ENCODE measurements at places on chromosomes 7 and 10.

DNA sequence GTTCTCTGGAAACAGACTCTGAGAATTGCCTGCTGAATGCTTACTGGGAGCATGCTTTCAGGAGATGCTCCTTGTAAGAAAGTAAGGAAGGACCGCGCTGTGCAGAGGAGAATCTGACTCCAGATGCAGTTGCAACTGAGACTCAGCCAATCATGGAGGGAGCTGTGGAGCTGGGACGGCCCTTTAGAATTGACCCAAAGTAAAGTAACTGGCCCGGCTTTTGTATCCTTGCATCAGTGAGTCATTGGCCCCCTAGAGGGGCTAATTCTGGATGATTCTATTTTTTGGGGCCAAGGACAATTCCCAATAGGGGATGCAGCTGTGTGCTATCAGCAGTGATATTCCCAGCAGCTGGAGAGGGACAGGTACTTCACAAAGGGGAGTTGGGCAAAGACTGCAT is 170.4 kb downstream of the PTEN start:
- DNase-seq: no peak

DNA sequence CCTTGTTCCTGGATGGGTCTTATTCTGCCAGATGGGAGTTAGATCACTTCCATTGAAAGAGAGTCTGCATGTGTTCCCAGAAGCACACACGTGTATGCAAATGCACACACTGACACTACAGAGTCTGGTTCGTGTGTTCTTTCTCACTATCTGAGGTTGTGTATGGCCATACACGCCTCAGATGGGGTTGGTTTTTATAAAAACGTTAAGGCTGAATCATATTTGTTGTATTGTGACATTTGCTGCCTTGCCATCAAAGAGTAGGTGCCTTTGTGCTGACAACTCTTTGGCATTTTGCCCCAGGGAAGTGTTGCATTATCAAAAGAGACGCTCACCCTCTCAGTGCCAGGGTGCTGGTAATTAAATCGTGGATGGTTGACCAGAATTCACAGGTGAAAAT is 37.7 kb upstream of the HDAC9 start:
- DNase-seq: peak; percentile 33

- peak; percentile 43 for DNase-seq
Observed at GRCh38 chr10:120336911-120337540, 120.0 kb upstream of the PLPP4 start.

- no peak for DNase-seq
Observed at GRCh38 chr7:93968911-93969620, 35.1 kb downstream of the BET1 start.

DNA sequence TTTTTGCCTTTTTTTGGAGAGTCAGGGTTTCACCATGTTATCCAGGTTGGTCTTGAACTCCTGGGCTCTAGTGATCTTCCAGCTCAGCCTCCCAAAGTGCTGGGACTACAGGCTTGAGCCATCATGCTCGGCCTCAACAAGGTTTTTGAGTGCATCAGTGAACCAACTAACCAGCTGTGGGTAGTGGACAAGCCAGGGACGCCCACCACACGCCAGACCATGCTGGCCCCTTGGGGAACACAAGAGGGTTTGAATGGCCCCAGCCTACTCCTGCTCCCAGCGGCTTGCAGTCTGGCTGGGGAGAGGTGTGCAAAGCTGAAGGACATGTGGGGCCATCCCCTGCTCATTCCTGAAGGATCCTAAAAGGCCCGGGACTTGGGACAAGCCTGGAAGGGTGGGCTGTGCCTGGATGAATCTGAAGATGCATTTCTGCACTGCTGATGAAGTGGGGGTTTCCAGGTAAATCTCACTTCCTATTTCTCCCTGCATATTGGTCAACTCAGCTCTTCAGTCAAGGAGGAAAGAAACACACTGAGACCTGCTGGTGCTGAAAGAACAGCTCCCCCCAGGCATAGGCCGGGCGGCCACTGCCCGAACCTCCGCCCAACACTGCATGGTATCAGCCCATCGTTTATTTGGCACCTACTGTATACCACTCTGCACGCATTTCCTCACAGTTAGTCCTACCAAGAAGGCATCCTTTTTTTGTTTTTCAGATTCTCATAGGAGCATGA is 6.9 kb downstream of the MMD2 start:
- no peak for DNase-seq

GRCh38 chr10:117163061-117163953 is 25.2 kb upstream of the VAX1 start:
- no peak for DNase-seq

GRCh38 chr7:116969371-116969902 is 16.1 kb downstream of the ST7 start:
- no peak for DNase-seq

DNA sequence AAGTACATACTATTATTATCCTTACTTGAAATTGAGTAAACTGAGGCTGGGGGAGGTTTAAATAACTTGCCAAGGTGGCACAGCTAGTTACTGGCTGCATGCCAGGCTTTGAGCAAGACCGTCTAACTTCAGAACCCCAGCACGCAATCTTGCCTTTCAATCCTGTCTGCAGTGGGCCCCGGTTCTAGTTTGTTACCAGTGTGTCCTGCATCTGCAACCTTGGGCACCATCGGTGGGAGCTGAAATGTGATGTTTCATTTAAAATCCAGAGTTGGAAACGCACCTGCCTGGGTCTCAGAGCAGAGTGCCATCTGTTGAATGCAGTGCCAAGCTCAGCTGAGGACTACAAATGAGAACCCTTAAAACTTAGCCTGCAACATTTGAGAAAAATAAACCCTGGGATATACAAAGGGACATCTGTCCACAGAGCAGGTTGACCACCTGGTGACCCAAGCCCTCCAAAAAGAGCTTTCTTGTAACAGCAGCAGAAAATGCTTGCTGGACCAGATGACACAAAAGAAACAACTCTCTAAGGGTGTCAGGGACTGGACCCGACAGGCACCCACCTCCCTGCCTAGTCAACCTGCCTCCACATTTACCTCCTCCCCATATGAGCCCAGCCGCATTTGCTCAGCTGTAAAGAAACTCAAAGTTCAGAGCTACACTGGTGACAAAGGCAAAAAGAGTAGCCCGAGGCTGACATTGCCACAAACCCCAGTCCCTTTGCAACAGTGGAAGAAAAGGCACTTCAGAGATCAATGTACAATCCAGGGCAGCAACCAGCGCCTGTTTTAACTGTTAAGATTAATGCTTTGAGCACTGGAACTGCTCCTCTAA is 1.7 kb downstream of the SH3PXD2A start:
- no peak for DNase-seq

DNA sequence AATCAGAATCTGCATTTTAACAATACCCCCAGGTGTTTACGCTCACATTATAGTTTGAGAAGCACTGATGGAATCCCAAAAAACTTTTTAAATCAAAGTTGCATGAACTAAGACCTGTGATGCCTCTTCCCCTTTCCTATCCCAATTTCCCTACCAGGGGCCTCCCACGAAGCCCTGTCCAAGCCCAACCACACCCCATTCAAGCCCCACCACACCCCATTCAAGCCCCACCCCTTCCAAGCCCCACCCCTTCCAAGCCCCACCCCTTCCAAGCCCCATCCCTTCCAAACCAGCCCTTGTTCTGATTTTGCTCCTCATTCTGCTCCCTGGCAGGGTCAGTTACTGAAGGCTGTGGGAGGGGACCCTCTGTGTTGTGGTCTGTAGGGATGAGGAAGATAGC is 9.8 kb upstream of the AQP1 start:
- DNase-seq: no peak

- DNase-seq: no peak
Observed at GRCh38 chr7:18429547-18429946, 66.0 kb upstream of the HDAC9 start.

- DNase-seq: no peak
Observed at GRCh38 chr7:99737726-99738125, 2.7 kb upstream of the CYP3A7 start.

DNA sequence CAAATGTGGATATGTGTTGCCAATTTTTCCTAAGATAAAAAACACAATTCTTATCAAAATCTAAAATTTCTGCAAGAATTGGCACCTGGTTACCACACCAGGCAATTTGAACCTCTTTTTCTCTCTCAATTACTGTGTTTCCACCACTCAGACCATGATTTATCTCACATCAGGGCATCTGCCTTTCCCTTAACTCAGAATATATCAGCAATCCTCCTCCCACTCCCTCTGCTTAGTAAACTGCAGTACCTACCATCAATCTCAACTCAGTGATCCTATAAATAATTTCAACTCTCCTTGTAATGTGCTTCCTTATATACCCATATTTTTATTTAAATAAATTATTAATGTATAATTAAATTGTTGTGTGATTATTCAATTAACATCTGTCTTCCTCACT is 212.3 kb upstream of the PCDH15 start:
- no peak for DNase-seq

DNA sequence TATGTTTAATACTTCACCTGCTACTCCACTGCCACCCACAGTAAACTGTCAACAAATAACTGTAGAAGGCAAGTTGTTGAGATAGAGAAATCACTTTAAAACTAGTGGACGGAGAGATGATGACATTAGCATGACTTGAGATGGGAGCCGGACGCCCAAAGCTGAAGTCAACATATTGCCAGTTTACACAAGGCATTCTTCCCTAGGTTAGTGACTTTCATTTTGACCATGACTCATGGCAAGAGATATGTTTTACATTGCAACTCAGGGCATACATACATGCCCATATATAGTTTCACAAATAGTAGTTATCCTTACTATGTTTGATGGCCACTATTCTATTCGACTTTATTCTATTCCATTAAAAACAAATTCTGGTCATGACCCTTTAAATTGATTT is 296.6 kb downstream of the PLXNA4 start:
- DNase-seq: no peak

DNA sequence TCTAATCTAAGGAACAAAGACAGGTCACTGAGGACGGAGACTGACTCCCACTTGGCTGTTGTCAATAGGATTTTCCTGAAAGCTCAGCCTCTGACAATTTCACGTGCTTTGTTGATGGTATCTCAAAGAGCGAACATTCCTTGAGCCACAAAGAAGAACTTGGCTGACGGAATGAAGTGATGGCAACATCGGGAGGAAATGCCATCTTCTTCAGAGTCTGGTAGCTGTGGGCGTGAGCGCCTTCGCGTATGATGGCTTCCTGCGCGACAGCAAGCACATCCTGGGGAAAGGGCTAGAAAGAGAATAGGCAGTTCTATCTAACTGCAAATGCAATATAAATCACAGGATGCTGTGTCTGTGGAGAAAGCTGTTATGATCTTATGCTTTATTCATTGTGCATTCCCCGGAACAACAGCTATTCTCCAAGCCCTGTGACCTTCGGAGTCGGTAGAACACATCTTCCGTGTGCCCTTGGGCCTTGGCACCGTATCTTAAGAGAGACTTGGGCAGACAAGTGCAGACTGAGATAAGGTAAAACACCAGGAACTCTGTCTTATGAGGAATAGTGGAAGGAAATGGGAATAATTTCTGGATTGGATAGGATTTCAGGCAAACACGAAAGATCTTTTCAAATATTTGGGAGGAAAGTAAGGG is 19.6 kb upstream of the GTPBP4 start:
- DNase-seq: no peak

DNA sequence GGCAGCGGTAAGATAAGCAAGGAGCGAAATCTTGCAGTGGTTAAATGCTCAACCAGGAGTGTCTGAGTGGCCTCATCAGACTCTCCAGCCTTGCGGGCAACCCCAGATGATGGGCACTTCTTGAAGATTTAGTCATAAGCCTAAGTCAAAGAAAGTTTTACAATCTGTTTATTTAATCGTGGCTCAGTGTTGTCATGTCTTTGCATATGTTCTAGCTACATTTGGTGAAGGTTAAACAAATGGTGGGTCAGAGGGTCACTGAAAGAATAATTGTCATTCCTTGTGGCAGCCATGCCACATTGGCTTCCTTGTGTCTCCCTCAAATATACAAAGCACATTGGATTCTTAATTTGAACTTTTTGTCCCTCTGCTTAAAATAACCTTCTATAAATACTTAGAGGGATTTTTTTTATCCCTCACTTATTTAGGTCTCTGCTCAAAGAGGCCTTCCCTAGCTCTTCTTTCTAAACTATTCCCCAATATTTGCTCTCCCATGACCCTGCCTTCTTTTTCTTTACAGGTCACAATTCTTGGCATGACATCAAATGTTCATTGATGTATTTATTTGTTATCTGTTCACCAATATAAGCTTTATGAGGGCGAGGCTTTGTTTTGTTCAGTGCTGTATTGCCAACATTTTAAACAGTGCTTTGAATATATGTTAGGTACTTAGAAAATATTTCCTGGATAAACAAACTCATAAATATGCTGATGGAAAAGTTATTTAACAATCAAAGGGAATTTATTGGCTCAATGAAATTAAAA is 68.7 kb downstream of the NEUROD6 start:
- no peak for DNase-seq

DNA sequence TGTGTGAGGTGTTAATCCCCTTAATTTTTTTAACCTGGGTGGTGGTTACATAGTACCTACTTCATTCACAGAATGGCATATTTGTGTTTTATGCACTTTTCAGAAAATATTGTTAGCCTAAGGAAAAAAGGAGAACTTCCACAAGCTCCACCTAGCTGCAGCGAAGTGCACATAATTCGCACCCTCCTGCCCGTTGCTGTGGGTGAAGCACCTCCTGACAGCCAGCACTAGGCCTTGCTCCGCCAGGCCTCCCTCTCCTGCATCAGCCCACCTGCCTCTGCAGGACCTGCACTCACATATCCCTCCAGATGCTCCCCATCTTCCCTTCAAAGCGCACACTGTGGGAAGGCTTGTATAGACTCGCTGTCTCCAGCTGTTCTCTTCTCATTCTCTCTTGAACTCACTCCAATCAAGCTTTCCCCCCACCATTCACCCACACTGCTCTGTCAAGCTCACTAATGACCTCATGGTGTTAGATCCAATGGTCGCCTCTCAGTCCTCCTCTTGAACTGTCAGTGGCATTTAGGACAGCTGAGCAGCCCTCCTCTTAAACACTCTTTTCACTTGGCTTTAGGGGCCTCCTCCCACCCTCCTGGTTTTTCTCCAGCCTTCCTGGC is 20.7 kb upstream of the GRID1 start:
- no peak for DNase-seq

GRCh38 chr7:112529521-112529920 is 48.7 kb downstream of the LSMEM1 start:
- DNase-seq: no peak

GRCh38 chr10:100877461-100877850 is 35.3 kb upstream of the SLF2 start:
- DNase-seq: no peak

GRCh38 chr10:76433161-76434005 is 1002.0 kb downstream of the LRMDA start:
- peak; percentile 9 for DNase-seq

DNA sequence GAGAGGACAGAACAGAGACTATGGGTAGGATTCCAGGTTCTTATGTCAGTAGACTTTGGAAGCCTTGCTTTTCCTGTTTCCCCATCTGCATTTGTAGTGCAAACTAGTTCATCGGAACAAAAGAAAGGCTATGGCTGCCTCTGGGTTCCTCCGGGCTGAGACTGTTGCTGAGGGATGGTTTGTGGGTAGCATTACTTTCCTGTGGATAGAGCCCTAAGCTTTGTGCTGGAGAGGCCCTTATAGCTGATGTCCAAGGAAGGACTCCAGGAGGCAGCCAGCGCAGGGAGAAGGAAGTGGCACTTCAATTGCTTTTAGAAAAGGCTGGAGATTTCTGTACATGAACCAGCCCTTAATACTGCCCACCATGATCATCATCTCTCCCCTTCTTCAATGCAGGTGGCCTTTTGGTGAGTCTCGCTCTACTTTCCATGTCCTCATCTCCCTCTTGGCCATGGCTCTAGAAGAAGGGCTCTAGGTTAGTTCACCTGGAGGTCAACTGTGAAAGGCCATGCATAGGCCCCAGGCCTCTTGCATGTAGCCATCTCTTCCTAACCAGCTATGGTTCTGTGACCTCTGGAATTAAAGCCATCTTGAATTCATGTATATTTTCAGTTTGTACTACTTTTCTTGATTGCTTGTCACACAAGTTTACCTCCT is 15.4 kb downstream of the MXI1 start:
- DNase-seq: no peak
